ENCODE measurements at places on chromosomes 12 and 14.

DNA sequence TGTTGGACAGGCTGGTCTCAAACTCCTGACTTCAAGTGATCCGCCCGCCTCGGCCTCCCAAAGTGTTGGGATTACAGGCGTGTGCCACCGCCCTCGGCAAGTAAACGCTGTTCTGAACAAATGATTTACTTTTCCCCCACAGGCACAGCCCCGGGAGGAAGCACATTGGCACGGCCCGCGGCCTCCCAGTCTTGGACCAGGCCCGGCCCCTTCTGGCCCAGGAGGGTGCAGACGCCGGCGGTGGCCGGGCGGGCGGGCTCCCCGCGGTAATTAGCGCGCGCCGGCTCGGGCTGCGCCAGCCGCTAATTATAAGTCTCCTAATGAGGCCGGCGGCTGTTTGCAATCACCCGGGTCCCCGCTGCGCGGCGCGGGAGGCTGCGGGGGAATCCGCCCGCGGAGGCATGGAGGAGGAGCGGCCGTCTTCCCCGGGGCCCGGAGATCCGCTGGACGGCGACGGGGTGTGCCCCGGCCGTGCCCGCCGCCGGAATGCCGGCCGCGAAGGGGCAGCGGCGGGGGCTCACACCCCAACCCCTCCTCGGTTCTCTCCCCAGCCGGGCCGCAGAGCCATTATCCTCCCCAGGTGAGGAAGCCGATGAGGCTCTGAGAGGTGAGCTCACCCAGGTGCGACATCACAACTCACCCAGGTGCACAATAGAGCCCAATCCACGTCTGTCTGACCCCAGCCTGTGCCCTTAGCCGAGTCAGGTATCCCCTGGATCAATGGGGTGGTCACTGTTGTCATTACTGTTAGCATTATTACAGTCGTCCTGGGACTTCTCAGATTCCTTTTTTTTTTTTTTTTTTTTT is 3.3 kb upstream of the POP5 start:
- DNase-seq: peak; percentile 46

DNA sequence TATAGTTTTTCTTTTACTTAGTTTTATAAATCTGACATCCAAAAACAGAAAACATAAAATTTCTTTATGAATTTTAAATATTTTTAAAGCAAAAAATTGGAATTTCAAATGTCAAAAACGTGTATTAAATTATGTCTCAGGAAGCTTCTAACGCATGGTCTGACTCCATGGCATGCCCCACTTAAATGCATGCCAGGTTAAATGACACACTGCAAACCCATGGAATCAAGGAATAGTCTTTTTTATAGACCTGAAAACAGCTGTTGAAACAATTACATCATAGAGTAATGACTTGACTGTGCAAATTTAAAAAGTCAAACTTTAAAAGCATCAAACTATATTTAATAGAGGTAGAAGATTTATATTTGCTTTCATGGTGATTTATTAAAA is 96.1 kb upstream of the DACT1 start:
- no peak for DNase-seq

DNA sequence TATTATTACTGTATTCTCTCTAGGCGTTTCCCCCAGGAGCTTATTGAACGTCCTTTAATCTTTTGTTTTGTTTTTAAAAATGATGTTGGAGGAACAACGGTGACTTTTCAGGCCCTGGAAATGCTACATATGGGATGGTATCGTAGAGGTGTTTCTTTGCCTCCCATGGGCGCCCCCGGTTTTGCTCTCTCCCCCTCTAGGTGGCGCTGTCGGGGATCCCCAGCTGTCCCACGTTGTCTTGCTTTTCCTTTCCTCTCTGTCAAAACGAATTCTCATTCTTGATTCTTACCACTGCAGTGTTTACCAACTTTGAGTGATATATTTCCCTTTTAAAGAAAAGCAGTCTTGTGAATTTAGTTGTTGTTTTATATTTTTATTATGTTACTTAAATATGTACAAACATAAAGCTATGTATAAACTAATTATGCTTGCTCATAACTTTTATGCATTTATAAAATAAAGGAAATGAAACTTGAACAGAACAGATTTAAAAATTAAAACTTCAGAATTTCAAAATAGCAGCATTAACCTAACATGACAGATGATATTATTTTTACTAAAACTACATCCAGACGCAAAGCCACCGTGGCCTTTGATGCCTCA is 171.9 kb downstream of the RGS6 start:
- peak; percentile 38 for DNase-seq

GRCh38 chr12:66206141-66206540 is 17.1 kb downstream of the IRAK3 start:
- DNase-seq: no peak

DNA sequence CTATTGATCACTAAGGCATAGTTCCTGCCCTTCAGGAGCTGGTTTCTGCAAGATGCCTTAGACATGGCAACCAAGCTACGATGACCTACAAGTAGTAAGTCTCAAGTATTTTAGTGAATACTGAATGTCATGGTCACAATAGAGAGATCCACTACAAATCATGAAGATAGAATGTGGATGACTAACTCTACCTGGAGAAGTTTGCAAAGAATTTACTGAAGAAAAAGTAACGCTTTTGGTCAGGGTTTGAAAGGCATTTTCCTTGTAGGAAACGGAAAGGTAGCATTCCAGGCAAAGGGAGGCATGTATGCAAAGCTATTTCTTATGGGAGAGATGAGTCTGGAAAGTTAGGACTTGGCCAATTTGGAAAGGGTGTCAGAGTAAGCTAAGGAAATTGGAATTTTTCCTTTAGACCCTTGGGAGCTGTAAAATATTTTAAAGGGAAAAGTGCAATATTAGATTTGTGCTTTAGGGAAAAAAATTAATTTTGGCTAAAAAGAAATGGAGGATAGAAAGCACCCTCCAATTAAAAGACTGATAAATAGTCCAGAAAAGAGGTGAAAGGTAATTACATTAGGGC is 377.5 kb downstream of the EGLN3 start:
- DNase-seq: no peak

DNA sequence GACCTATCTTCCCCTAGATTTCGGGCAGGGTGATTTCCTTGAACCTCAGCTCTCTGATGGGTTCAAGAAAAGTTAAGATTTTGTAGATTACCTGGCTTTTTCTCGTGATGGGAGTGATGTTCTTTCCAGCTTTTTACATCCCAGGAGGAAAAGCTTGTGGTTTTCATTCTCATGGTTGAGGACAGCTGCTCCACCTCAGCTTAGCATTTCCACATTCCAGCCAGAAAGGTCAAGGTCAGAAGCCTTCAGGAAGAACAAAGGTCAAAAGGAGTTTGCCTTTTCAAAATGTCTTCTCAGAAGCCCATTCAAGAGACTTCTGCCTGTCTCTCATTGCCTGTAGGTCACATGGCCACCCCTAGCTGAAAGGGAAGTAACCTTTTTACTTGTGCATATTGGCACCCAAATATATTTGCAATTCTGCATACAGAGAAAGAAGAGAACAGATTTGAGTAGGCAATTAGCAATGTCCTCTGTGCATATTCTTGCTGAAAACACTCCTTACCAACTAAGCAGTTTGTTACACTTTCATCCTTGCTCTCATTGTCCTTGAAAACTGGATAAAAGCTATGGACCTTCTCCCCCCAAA is 6.6 kb upstream of the ADGRD1 start:
- DNase-seq: no peak

Measured in hematopoietic multipotent progenitor cell treated with erythropoietin and hydrocortisone succinate and interleukin-3 and kit ligand, for 15 days (in vitro differentiated cells).